ENCODE measurements at places on chromosomes 6 and 20.

DNA sequence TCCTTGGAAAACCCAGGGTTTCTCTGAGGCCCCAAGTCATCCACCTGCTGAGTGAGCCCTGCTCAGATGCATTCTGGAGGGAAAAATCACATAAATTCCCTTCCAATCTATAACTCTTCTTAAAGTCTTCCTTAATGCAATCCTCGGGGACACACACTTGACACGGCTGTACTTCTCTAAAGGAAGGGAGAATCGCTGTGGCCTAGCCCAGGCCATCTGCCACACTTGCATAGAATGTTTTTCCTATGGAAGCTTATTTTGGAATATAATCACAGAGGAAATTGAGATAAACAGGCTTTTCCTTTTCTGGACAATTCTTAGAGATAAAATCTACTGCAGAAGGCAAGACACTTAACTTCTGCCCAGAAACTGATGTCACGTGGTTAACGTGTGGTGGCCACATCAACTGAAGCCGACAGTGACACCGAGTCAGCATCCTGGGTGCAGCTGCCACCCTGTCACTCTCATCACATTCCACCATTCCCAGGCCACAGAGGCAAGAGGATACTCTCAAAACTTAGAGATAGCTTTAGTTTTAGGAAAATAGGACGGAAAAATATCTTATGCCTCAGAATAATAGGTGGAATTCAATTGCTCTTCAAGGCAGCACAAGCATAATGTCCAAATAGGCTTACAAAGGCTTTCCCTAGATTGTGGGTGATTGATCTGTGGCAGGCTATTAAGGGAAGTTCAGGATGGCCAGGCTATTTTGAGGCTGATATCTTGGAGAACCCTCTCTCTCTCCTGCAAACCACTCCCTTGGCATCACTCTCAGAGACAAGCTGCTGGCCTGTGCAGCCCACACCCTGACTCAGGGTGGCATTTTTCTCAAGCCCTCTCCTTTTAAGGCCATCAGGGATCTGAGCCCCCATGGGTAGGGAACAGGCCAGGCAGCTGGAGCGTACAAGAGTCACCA, 29.6 kb downstream of the PSMB1 start:
- DNase-seq, result no peak

DNA sequence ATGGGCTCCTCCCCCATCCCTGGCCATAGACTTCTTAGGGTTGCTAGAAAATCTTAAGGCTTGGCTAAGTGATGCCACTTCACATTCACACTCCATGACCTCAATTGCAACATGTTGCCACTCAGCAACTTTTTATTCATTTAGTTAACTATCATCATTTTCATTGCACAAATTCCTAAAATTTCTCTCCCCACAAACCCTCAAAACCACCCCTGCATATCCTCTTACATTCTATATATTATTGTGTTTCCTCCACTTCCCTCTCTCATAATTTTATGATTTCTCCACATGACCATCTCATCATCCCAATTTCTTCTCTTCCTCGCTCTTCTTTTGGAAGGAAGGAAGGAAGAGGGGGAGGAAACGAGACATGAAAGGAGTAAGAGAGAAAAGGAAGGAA, 436.0 kb downstream of the HACE1 start:
- DNase-seq, result no peak

DNA sequence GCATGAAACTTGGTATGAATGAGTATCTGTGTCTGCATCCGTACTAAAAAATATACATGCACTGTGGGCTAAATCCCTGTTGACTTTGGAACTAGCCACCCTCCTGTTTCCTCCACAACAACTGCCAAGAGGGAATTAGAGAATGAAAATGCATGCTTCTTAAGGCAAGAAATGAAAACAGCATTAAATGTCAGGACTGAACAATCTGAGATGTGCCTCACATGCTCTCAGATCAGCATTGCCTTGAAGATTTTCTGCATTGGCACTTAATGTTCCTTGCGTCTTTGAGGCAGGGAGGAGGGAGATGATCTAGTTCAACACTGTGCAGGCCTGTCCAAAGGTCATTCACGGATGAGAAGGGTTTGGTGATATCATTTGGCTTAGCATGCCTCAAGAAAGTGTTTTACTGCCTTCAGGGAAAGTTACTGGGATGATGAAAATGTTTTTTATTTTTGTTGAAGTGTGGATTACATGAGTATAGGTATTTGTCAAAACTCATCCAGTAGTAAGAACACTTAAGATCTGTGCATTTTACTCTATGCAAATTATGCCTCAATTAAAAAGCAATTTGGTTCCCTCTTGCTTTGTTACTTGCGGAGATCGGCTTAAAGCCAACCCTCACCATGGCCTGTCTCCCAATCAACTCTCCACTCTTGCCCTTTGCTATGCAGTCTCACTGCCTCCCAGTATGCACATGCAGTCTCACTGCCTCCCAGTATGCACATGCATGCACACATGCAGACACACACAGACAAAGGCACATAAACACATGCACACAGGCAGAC, 47.5 kb upstream of the RIN2 start:
- DNase-seq, result no peak

GRCh38 chr20:53642196-53643030, 48.8 kb upstream of the ZNF217 start:
- DNase-seq, result peak; percentile 33

DNA sequence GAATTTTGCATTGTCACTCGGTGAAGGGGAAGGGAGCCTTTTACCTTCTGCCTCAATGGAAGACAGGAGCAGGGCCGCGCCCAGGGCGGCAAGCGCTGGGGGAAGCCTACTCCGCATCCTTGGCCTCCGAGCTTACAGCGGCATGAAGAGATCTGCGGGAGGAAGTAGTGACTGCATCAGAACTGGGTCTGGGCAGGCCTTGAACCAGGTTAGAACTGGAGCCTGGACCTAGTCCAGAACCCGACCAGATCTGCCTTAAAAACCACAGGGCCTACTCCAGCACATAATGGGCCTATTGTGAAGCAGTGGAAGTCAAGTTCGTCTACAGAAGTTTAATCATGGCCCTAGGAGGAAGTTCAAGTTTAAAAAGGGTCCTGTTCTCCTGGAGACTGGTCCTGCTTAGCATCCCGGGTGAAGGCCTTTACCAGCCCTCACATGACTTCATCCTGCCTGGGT, 3.1 kb downstream of the COL12A1 start:
- no peak for DNase-seq

GRCh38 chr6:42226161-42226611, 8.5 kb upstream of the MRPS10 start:
- no peak for DNase-seq

DNA sequence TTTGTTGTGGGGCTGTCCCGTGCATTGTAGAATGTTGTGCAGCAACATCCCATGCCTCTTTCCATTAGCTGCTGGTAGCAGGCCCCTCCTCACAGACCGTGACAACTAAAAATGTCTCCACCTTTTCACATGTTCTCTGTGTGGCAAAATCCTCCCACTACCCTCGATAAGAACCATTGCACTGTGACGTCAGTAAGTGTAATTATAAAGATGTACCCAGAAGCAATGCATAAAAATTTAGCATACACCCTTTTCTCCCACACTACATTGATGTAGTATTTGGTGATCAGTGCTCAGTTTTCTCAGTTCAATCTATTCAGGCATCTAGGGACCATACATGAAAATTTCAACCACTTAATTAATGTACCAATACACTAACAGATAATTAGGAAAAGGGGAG, 389.9 kb downstream of the DOK5 start:
- no peak for DNase-seq

DNA sequence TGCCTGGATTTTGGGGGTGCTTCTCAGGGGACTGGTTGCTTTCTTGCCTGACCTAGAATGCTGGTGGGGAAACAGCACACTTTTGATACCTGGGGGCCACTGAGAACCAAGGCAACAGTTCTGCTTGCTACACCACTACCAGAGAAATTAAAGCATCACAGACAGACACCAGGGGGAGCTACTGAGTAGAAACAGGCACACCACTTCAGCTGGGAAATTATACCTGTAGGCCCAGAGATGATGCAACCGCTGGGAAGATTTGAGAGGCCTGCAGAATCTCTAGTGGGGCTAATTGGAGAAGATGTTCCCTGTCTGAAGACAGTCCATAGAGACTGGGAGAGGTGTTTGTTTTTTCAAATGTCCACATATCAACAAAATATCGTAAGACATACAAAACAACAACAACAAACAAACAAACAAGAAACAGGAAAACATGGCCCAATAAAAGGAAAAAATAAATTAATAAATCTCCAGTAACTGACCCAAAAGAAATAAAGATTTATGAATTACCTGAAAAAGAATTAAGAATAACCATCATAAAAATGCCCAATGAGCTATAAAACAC, 129.4 kb upstream of the RIN2 start:
- DNase-seq, result peak; percentile 7
